A549 (cell line): ENCODE measurements at places on chromosomes 12 and 14.

- no peak for DNase-seq
These were observed 777.9 kb downstream of the FSCB start for GRCh38 chr14:43729143-43729542.

DNA sequence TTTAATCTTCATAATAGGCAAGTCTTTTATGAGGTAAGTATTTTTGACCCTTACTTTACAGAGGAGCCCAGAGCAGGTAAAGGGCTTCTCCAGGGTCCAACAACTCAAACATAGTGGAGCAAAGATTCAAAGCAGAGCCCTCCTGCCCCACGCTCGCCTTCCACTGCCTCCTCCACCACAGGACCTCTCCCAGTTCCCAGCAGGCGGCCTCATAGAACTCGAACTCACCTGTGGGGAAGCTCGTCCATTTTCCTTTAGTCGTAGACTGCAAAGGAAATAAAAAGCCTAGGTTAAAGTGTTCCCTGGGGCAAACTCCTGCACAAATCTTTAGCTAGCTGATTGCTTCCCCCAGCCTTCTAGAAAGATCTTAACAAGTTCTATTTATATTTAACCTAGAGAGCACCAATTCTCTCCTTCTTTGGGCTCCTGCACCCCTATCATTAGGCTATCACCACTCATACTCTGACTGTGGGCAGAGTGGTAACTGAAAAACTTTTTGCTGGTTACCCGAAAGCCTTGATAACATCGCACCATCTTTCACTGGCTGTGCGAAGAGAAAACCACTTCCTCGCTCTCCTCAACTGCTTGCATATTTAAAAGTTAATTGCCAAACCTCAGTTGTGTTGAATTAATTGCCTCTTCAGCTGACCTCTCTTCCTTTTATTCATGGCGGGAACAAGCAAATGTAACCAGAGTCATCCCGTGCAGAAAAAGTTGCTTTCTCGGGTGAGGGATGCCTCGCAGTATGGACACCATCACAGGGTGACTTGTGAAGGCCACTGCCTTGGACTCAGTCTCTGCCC lies 299.6 kb downstream of the DPF3 start:
- no peak for DNase-seq

GRCh38 chr14:85165094-85165493 lies 364.9 kb upstream of the FLRT2 start:
- DNase-seq, result no peak

DNA sequence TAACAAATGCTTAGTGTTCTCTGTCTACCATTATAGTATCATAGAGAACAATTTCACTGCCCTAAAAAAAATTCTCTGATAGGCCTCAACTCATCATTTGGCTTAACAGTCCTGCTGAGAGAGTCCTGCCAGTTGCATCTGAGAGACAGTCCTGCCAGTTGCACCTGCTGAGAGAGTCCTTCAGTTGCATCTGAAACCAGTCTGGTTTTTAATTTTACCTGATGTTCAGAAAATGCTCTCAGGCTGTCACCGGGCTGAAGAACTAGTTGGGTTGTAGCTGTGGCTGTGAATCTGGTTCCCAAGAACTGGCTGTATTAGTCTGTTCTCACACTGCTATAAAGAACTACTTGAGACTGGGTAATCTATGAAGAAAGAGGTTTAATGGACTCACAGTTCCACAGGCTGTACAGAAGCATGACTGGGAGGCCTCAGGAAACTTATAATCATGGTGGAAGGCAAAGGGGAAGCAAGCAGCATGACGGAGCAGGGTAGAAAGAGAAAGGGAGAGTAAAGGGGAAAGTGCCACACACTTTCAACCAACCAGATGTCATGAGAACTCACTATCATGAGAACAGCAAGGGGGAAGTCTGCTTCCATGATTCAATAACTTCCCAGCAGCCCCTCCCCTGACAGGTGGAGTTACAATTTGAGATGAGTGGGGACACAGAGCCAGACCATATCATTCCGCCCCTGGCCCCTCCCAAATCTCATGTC lies 51.6 kb downstream of the PRKCH start:
- DNase-seq, result no peak

DNA sequence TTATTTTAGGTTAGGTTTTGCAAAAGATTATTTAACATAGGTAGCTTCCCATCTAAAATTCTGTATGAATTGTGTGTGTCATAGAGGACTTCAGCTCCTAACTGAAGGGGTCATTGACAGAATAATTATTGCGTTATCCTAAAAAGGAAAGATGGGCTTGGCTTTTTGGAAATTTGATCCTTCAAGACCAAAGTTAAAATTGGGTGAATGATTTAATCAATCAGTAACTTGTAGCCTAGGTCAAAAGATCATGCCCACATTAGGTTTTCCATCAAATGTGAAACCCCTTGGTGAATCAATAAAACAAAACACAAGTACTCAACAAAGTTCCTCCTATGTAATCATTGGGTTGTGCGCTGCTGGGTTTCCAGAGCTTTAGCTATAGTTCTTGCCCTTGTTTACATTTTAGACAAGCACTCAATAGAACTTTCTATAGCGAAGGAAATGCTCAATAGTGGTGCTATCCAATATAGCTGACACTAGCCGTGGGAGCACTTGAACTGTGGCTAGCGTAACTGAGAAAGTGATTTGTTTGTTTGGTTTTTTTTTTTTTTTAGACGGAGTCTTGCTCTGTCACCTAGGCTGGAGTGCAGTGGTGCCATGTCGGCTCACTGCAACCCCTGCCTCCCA lies 37.6 kb upstream of the ARHGAP5 start:
- DNase-seq, result no peak

DNA sequence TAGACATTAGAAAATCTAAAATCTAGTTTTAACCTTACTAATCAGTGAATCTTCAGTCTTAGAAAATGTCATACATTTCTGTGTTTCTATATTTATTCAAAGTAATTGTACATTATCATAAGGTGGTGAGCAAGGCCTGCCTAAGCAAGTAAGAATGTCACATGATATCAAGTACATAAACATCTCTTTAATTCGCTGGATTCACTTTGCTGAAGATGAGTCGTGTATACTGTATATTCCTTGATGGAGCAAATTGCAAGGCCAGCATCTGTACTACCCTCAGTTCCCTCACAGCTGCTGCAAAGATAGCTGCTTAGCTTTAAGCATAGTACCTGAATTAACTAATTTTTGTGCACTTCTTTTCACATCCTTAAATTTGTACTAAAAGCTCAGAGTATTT lies 8.5 kb upstream of the AK7 start:
- no peak for DNase-seq

DNA sequence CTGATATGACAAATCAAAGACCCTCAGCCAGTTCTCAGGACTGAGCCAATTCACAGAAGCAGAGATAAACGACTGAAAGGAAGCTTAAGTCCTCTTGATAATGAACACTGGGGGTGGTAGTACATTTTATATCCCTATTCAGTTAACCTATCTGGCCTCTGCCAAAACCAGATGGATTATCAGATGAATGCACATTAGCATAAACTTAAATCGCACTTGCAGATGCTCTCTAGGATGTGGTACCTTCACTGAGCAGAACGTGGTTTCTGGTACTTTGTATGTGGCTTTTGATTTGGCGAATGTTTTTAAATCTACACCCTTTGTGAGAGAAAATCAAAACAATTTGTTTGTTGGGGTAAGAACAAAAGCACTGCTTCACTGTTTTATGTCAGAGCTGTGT lies 21.1 kb upstream of the TAS2R14 start:
- DNase-seq, result no peak

- DNase-seq, result no peak
These were observed 13.1 kb downstream of the NAA30 start for GRCh38 chr14:57403521-57403864.

DNA sequence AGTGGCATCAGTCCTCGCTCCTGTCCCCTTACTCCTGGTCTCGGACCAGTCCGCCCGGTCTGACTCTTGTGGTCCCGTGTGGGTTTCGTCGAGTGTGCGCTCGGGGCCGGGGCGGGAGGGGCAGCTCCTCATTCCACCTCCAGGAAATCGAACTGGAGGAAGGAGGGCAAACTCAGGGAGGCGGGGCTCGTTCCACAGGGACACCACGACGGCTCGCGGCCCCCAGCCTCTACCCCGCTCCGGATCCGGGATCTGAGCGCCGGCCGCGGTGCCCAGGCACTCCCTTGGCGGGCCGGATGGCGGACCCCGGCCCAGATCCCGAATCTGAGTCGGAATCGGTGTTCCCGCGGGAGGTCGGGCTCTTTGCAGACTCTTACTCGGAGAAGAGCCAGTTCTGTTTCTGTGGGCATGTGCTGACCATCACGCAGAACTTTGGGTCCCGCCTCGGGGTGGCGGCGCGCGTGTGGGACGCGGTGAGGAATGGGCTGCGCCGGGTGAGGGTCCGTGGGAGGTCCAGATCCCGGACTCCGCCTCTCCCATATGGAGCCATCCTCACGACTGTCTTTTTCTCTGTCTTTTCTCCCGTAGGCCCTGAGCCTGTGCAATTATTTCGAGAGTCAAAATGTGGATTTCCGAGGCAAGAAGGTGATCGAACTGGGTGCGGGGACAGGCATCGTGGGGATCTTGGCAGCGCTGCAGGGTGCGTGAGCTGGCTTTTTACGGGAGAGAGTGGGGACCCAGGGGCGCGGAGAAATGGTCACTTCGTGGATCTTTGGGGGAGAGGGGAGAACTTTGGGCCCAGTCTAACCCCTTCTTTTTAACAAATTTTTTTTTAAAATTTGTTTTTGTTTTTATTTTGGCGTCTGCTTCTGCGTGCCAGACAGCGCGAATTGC lies at the start of gene EEF1AKMT3:
Gene EEF1AKMT3, plus strand, starts transcription at position 186 of the 894 bp plus-strand sequence. Its CDS starts 111 bp downstream, at position 297.
- no peak for DNase-seq

GRCh38 chr12:27644158-27644845 lies 51.9 kb upstream of the REP15 start:
- no peak for DNase-seq

- no peak for DNase-seq
These were observed 585.2 kb downstream of the C12orf50 start for GRCh38 chr12:87444039-87444438.

- no peak for DNase-seq
These were observed 8.4 kb upstream of the CIT start for GRCh38 chr12:119885549-119885948.

DNA sequence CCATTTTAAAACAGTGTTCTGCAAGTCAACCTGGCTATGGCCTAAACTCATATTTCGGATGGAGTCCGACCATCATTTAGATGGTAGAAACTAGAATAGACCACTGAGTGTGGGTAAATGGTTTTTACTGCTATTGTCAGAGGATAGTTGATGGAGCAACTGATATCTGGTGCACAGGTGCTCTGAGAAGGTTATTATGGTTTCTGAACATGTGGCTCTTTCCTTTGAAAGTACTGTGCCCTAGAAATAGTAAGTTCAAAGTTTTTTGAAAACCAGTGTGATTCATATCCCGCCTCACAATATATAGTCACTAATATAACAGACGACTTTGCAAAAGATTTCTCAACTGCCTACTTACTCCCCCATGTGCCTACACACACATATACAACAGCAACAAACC lies 64.4 kb upstream of the BTG1 start:
- no peak for DNase-seq

GRCh38 chr12:15540005-15540404 lies 217.7 kb downstream of the PTPRO start:
- no peak for DNase-seq

DNA sequence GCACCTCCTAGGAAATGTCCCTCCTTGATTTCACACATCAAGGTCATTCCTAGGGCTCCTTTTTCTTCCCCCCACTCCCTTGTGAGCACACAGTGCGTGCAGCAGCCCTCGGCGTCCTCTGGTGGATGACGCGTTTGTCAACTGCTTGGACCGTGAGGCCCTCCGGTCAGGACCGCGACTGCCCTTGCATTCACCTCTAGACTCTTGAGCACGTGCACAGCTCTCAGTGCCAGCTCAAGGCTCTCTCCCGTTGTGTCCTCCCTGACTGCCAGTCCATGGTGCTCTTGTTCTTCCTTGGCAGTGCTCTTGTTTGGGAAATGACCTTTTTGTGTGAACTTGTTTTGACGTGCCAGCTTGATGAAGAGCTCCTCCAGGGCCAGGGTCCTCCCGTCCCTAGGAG lies 67.9 kb downstream of the TSPAN9 start:
- no peak for DNase-seq

GRCh38 chr12:45439039-45439438 lies 223.1 kb downstream of the ANO6 start:
- DNase-seq, result peak; percentile 8

GRCh38 chr12:4143896-4144295 lies 129.7 kb upstream of the CCND2 start:
- peak; percentile 43 for DNase-seq

GRCh38 chr14:66804141-66804540 lies 296.2 kb downstream of the GPHN start:
- DNase-seq, result no peak

GRCh38 chr12:123531091-123531490 lies 2.4 kb downstream of the RILPL1 start:
- DNase-seq, result no peak

DNA sequence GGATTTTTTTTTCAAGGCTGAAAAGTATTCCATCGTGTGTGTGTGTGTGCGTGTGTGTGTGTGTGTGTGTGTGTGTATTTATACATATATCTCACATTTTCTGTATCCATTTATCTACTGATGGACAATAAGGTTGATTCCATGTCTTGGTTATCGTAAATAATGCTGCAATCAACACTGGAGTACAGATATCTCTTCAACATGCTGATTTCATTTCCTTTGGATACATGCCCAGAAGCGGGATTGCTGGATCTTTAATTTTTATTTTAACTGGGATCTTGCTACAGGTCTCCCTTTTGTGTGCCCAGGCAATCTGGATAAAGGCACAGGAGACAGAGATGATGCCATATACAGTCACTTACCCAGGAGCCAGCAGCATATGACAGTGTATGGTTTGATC lies 338.1 kb downstream of the SOX5 start:
- DNase-seq, result no peak

- DNase-seq, result peak; percentile 58
These were observed 50.1 kb downstream of the RFX4 start for GRCh38 chr12:106632797-106633450.

DNA sequence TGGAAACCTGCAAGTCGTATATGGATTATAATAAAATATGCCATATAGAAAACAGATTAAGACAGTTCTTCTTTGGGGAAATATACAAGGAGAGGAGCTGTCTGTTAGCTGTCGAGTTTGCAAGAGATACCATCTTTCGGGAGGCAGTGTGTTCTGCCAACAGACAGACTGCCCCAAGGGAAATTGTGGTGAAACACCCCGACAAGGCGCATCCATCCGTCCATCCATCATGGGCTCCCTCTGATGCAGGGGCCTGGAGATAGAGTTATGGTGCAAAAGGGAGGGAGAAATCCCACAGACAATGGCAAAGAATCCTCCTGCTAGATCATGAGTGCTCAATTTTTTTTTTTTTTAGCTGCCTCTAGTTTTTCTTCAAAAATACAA lies 156.3 kb downstream of the DPF3 start:
- no peak for DNase-seq

- peak; percentile 80 for DNase-seq
These were observed 3.6 kb downstream of the FOXA1 start for GRCh38 chr14:37591311-37591940.
